Bronchial epithelial cell (primary cell): ENCODE measurements at places on chromosomes 16 and 17. TPM values are rescaled to one million over a fixed set of nuclear protein-coding genes. Genes with fewer than 3 reads are reported as not detected.

The HSD11B2 gene
- 2.1 and 2.3 TPM in 2 replicates for total RNA-seq

The CFAP97D1 gene
- total RNA-seq, result not detected in 2 replicates

DNA sequence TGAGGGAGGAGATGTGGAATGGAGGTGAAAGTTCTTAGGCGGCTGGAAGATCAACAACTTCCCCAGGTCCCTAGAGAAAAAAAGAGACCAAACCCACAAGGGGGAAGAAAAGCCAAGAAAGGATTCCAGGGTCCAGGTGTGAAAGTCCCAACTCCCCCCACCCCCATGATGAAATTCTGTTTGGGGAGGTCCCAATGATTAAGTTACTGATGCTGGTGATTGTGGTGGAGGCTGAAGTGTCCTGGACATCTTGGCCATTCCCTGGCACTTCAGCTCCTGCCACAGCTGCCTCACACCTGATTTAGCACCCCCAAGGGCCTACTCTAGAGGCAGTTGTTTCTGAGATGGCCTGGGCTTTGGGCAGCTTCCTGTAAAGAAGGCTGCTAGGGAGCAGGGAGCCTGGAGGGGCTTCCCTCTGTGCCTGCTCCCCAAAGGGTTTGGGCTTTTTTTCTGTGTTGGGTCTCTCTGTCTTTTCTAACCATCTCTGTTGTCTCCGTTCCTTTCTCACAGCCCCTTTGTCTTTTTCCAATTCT lies 13.1 kb downstream of the HOXB4 start:
- no peak for DNase-seq

The BCL6B gene
- not detected in 2 replicates for total RNA-seq

DNA sequence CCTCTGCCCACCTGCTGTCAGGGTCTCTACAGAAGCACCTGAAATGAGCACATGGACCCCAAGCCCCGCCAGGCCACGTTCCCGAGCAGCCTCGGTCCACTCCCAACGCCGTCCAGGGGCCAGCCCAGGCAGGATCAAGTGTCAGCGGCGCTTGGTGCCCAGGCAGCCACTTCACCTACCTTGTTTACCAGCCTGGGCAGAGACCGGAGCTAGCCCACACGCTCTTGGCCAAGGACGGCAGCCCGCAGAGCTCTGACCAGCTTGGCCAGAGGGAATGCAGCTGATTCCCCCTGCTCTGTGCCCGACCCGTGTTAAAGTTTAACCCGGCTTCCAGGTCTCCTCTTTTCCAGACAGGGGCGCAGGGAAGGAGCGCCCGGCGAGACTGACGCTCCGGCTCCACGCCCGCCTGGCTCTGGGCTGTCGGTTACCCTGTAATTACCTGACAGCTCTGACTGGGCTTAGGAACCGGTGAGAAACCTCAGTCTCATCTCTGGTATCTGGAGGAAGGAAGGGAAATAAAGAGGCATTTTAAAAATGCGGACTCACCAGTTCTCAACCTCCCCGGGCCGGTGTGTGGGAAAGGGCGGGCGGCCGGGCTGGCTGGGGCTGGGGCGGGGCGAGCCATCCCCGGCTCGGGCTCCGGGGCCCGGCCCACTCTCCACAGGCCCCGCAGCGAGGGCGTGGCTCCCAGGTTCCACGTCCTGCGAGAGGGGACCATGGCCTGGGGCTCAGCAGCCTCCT lies 4.6 kb downstream of the KIFC3 start:
- peak; percentile 78 for DNase-seq

DNA sequence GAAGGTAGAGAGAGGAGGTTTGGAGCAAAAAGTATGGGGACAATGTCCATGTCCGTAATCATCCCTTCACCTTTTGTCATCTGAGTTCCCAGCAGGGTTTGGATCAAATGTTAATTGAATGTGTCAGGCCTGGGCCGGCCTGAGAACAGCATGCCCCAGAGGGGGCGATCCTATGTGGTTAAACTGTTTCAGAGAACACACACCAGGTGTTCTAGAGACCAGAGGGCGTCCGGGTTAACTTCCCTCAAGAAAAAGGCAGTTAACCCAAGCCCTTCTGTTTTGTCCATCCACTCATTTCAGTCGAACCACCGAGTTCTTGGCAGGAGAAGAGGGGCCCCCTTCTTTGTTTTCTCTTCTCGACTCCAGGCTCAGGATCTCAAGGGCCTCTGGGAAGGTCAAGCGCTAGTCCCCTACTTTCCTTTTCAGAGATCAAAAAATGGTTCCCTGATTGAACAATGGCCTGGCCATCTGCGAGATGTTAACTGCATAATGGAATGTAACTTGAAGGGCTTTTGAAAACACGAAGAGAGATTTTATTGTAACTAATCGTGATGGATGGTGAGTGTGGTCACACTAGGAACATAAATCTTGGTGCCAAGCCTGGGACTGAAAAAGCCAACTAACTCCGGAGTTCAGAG lies 142.5 kb downstream of the IRX3 start:
- DNase-seq, result no peak

DNA sequence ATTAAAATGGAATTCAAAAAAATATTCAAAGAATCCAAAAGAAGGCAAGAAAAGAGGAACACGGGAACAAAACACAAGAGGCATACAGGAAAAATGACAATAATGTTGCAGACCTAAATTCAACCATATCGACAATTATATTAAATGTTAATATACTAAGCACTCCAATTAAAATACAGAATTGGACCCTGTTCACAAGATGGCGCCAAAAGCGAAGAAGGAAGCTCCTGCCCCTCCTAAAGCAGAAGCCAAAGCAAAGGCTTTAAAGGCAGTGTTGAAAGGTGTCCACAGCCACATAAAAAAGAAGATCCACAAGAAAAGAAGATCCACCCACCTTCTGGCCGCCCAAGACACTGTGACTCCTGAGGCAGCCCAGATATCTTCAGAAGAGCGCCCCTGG lies 6.3 kb upstream of the XAF1 start:
- DNase-seq, result peak; percentile 7

DNA sequence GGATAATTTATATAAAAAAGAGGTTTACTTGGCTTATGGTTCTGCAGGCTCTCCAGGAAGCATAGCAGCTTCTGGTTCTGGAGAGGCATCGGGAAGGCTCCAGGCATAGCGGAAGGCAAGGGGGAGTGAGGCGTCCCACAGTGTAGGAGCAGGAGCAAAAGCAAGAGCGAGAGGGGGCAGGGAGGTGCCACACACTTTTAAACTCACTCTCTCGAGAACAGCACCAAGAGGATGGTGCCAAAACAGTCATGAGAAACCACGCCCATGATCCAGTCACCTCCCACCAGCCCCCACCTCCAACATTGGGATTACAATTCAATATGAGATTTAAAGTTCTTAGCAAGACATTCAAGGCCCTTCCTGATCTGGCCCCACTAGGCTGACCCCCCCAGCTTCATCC lies 50.0 kb upstream of the LGALS9 start:
- no peak for DNase-seq

The PDP2 gene
- total RNA-seq, result 6.3 and 9.0 TPM in 2 replicates

The TMC8 gene
- total RNA-seq, result under 0.01 TPM in 1 of 2 replicates, not detected in the other

- DNase-seq, result no peak
Measured at GRCh38 chr16:11446566-11447119, 101.4 kb downstream of the RMI2 start.
